ENCODE measurements at places on chromosomes 5 and 9.

DNA sequence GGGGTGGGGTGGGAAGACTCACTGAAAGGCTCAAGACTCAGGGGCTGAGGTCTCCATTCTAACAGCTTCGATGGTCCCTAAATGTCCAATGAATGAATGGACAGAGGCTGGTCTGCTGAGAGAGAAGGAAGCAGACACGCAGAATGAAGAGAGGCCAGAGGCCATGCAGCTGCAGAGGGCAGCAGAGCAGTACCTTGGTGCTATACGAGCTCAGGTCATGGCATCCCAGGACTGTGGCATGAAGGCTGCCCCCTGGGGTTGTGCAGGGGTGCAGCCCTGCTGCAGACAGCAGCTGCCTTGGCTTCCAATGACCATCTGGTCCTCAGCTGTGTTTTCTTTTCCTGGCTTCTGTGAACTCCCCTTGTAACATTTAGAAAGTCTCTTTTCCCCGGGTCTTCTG lies 15.2 kb upstream of the CORO2A start:
- DNase-seq, result no peak

GRCh38 chr5:100803397-100803796 lies 99.7 kb downstream of the ST8SIA4 start:
- no peak for DNase-seq

DNA sequence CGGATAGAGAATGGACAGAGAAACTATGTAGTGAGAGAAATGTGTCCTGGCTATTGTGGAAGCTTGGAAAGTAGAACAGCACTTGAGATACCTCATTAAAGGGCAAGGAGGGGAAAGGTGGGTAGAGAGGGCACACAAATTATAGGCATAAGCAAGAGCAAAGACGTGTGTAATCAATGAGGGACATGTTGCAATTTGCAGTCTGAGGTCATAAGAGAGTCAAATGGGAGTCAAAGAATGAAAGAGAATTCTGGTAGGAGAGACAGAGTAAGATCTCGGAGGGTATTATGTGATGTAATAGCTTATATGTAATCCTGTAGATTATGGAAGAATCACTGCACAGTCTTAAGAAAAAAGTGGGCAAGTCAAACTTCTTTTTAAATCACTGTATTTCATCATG lies 312.0 kb upstream of the RGMB start:
- DNase-seq, result no peak

GRCh38 chr9:77876590-77876989 lies 155.0 kb downstream of the GNAQ start:
- DNase-seq, result no peak

DNA sequence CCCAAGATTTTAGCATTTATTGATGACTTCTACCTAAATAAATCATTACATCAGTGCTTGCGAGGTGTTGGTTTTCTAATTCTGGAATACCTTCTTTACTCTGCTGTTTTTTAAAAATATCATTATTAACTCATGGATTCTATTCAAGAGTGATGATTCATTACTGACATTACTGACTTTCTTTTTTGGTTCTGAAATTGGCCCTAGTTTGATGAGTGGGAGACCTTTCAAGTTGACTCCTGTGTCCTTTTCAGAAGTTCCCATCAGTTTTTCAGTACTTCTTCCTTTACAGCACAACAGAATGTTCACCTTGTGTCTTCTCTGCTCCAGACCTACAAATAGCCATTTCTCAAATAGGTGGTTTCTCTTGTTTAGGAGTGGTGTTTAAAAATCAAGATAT lies 114.1 kb downstream of the PCSK5 start:
- no peak for DNase-seq

DNA sequence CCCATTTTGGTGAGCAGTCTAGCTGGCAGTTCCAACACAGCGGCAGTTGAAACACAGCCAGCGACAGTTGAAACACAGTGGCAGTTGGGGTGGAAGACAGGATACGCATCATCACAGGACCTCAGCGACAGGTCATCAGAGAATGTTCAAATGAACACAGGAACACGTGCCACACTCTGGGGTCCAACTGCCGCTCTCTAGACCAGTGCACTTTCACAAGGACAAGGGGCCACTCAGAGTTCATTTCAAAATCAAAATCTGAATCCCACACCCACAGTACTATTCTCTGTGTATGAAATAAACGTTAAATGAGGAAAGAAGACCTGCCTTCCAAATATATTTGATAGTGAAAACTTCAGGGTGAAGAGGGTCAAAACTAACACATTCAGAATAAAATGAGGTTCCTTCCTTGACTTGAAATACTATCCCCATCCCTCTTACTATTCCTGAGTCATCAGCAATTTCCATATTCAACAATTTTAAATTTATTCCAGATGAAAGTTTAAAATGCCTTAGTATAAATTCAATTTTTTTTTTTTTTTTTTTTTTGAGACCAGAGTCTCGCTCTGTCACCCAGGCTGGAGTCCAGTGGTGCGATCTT lies 53.0 kb upstream of the SIMC1 start:
- no peak for DNase-seq

- DNase-seq, result no peak
These were observed 16.2 kb downstream of the GDF9 start for GRCh38 chr5:132850066-132850465.

DNA sequence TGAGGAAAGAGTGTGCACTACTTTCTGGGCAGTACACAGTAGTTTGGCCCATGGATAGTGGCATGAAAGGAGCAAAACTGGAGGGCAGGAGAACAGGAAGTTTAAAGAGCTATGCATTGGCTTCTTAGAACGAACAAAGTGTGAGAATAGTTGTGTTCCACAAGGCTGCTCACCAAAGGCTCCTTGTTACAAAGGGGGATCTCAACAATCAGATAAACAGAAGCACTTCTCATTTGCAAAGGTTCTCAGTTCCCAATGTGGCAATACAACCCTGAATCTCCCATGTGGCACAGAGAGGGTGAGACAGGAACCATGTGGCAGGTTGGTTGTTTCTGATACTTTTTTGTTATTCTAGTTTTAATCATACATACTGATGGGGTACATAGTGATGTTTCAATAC lies 158.4 kb downstream of the CARTPT start:
- no peak for DNase-seq
